Activated naive CD4-positive, alpha-beta T cell (primary cell): ENCODE measurements at places on chromosomes 12 and 14.

- no peak for DNase-seq
These were observed 7.2 kb upstream of the CACNA2D4 start for GRCh38 chr12:1925684-1926006.

DNA sequence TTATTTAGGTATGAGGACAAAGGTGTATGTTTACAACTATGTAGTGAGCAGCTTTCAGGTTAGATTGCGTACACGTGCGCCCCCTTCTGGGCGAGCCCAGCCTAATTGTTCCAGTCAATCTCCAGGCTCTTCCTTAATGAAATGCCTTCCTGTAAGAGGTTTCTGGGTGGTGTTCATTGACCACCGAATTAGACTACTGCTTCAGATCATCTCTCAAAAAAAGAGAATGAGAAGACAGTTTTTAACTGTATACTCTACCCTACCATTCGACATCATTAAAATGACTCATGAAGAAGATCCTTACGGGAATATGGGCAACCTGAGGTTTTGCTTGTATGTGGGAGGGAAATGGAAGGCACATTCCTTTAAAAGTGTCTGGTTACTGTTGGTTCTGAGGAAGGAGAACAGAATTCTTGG, 2.1 kb downstream of the LUM start:
- peak; percentile 1 for DNase-seq

GRCh38 chr14:91067186-91067585, 6.7 kb upstream of the RPS6KA5 start:
- DNase-seq = no peak

- no peak for DNase-seq
These were observed 6.1 kb upstream of the NUAK1 start for GRCh38 chr12:106144847-106145246.

- no peak for DNase-seq
These were observed 249.5 kb downstream of the APAF1 start for GRCh38 chr12:98894412-98895085.
